HFF-Myc (cell line): ENCODE measurements at places on chromosomes 4 and X.
A peak's percentile ranks its signal among the peaks of the same experiment; 100 is the strongest.

DNA sequence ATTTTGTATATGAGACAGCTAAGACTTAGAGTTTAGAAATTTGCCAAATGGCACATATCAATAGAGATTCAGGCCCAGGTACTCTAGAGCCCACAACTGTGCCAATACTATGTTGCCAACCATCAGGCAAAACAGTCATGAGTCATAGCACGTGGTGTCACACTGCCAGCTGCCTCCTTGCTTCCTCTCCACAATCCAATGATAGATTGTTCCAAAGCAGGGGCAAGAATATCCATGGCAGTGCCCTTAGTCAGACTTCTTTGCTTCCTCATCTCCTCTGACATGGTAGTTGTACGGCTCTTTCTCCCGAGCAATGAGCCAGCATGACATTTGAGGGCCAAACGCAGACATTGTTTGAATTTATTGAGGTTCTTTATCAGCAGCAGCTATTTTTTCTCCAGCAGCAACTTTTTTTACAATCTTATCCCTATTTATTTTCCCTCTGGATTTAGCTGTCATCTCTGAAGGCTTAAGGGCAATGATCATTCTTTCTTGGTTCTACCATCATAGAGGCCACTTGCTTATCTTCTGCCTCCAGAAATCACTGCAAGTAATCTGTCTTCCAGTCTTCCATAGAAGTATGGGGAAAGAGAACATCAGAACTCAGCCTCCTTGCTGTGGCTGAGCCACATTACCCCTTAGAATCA is 169.7 kb downstream of the COL4A6 start:
- no peak for DNase-seq

DNA sequence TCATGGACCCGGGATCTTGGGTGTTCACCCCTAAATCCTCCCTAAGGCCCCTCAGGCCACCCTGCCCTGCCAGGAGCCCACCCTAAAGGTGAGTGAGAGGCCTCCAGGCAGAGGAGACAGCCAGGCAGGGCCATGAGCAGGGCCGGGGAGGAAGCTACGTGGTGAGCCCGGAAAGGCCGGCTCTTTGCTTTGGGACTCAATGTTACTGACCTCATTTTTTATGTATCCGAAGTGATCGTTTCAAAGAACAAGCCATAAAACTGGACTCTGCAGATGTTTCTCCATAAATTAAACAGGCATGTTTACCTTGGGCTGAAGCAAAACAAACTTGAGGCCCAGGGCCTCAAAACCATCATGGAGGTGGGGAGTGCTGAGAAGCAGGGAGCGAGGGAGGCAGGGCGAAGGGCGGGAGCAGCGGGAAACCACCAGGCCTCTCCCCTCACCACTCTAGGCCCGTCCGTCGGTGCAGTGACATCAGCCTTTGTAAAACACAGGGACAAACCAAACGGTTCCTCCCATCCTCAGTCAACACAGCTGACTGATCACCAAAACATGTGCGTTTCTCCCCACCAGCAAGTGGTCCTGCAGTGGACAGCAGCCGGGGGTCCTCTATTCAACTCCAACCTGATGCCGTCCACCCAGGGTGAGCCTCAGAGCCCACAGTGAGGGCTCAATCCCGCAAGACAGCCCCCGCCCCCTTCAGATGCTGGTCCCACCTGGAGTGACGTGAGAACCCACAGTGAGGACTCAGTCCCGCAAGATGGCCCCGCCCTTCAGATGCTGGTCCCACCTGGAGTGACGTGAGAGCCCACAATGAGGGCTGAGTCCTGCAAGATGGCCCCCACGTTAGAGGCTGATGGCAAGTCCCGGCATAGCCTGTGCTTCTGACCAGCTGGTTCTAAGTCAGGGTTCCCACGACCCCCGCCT is 102.9 kb upstream of the LRPAP1 start:
- DNase-seq: no peak

DNA sequence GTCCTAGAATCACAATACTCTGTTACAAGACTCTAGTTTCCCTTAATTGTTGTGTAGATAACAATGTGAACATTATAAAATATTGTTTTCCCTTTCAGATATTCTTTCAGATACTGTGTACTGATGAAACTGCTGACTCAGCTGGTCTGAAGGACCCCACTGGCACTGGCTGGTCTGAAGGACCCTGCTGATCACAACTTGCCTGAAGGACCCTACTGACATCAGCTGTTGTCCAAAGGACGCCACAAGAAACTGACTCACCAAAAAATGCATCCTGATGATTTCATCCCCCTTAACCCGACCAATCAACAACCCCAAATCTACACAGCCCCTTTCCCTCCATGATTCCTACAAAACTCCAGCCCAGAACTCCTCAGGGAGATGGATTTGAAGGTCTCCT is 258.8 kb upstream of the GNPDA2 start:
- no peak for DNase-seq

DNA sequence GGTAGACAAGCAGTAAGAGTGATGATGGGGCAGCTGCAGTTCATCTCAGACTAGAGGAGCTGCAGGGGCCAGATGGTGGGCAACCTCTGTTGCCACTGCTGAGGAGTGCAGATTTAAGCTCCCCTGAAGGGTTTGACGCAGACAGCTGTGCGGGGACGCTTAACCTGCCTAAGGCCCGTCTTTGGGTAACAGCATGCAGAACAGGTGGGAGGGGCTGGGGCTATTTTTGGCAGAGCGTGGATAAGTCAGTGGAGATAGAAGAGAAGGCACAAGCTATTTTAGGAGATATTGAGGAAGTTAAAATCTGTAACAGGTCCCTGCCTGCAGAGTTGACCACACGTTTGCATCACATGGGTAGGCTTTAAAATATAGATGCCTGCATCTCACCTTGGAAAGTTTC is 10.5 kb downstream of the CD99 start:
- no peak for DNase-seq

DNA sequence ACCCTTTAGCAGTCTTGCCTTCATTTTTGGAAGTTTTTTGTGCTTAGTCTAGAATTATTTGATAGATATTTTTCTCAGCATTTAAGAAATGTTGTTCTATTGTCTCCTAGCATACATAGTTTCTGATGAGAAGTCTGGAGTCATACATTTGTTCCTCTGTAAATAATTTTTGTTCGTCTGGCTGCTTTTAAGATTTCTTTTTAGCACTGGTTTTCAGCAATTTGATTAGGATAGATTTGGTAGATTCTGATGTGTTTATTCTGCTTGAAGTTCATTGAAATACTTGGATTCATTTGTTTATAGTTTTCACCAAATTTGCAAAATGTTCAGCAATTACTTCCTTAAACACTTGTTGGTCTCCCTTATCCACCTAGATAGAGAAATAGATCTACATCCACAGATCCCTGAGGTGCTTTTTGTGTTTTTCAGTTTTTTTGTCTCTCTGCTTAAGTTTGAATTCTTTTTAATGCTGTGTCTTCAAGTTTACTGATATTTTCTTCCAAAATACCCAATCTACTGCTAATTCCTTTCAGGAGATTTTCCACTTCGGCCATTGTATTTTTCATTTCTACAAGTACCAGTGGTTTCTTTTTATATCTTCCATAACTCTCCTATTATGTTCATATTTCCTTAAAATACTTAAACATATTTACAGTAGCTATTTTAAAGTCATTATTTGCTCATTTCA is 64.9 kb downstream of the ABLIM2 start:
- DNase-seq: no peak

DNA sequence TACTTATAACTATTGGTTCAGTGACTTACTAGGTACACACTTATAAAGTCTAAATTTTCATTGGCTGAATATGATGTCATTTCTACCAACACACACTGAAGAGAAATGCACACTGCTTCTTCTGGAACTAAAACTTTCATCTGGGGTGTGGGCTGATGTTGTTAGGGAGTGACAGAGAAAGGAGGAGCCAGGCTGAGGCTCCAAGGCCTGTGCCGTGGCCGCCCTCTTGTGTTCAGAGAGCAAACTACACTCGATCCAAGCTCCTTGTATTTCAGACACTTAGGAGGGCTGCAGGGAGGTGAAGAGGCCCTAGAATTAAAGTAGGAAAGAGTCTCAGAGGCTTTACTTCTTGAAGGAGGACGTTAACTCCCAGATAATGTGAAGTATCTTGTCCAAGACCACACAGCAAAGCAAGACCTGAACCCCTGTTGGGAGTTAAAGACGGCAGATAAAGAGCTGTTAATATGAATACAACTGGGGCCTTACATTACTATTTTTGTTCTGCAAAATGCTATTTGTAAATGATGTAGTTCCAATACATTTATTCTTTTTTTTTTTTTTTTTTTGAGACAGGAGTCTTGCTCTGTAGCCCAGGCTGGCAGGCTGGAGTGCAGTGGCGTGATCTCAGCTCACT is 137.5 kb downstream of the AFAP1 start:
- peak; percentile 67 for DNase-seq
